Effector CD8-positive, alpha-beta T cell (primary cell): ENCODE measurements at places on chromosomes 6 and 20.

DNA sequence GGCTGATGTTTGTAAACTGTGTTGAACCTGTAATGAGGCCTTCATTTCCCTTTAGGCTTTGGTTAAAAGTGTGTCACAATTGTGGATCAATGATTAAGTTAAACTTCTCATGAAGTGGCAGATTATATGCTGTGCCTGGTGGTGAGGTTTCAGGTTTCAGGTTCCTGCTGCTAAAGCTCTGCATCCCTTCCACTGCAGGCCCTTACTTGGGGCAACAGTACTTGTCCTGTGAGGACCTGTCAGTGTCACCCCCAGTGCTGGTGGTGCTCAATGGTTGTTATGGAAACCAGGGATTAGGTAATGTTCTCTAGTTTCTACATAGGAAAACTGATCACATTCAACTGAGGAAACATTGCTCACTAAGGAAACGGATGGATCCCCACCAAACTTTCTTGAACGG is 18.5 kb downstream of the RPP21 start:
- no peak for DNase-seq

GRCh38 chr6:44202332-44202971 is 14.3 kb upstream of the MYMX start:
- no peak for DNase-seq

GRCh38 chr6:170019818-170020583 is 268.6 kb downstream of the ERMARD start:
- no peak for DNase-seq

DNA sequence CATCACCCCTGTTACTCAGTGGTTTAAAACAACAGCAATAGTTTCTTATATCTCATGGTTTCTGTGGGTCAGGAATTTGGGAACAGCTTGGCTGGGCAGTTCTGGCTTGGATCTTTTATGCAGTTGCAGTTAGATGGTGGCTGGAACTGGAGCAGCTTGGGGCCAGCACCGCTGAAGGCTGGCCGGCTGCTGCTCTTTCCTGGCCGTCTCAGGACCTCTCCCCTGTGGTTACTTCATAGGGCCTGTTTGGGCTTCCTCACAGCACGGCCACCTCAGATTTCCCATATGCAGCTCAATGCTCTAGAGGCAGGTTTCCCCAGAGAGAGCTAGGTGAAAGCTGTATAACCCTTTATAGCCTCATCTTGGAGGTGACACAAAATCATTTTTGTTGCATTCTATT is 15.6 kb downstream of the PKIG start:
- DNase-seq: no peak

DNA sequence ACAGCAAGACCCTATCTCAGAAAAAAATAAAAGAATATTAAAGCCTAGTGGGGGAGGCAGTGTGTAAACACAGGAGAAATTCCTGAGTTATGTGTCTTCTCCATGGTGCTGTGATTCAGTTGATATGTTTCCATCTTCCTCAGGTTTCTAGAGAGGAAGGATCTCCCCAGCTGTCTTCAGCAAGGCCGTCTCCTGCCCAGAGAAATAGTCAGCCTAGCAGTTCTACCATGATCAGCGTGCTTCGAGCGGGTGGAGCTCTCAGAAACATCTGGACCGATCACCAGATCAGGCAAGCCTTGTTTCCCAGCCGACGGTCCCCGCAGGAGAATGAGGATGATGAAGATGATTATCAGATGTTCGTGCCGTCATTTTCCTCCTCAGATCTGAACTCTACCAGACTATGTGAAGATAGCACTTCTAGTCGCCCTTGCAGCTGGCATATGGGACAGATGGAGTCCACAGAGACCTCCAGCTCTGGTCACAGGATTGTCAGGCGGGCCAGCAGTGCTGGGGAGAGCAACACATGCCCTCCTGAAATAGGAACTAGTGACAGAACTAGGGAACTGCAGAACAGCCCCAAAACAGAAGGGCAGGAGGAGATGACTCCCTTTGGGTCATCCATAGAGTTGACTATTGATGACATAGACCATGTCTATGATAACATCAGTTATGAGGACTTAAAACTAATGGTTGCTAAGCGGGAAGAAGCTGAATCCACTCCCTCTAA is 34.9 kb upstream of the MTHFD1L start:
- no peak for DNase-seq

DNA sequence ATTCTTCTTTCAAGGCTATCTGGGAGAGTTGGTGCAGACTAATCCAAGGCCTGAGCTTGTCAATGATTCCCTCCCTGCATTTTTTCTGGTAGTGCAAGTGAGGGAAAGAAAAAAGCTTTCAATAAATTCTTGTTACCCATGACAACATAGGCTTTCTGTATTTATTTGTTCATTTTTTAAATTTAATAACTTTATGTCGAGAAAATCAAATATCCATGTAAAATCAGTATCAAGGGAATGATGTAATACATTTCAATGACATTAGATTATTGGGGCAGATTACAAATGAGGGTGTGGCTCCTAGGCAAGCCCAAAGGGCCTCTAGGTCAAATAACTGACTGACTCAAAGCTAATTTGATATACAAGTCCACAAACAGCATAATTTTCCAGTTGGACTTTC is 104.0 kb downstream of the GJA1 start:
- no peak for DNase-seq

DNA sequence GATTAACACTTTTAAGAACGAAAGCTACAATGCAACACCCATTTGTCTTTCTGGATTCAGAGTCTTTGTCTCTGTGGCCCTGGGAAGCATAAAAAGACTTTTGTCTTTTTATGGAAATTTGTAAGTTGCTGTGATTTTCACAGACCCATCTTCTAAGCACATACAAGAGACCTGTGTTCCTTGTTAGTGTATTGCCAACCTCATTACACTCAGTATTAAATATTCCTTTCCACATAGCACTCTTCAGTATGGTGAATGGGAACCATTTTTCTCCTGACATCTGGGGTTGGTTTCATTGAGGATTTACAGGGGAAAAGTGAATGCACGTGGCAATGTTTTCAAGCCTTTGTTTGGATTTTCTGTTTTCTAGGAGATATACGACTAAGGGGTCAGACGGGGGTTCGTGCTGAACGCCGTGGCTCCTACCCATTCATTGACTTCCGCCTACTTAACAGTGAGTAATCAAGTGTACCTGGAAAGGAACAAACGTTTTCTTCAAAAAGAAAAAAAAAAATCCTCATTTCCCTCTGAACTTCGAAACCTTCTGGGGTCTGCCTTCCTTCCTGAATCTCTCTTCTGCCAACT is 141.7 kb downstream of the MTFR2 start:
- DNase-seq: no peak

GRCh38 chr6:26420688-26421171 is 18.7 kb downstream of the BTN3A1 start:
- DNase-seq: no peak

GRCh38 chr6:114342086-114342825 is 567 bp downstream of the HS3ST5 start:
- DNase-seq: no peak

GRCh38 chr6:159008656-159009288 is 8.8 kb upstream of the RSPH3 start:
- no peak for DNase-seq

GRCh38 chr20:63087236-63087871 is 80.6 kb upstream of the BHLHE23 start:
- DNase-seq: no peak

GRCh38 chr20:36228770-36229169 is 7.5 kb upstream of the AAR2 start:
- no peak for DNase-seq

GRCh38 chr20:60232380-60232779 is 274.2 kb downstream of the CDH26 start:
- DNase-seq: no peak

DNA sequence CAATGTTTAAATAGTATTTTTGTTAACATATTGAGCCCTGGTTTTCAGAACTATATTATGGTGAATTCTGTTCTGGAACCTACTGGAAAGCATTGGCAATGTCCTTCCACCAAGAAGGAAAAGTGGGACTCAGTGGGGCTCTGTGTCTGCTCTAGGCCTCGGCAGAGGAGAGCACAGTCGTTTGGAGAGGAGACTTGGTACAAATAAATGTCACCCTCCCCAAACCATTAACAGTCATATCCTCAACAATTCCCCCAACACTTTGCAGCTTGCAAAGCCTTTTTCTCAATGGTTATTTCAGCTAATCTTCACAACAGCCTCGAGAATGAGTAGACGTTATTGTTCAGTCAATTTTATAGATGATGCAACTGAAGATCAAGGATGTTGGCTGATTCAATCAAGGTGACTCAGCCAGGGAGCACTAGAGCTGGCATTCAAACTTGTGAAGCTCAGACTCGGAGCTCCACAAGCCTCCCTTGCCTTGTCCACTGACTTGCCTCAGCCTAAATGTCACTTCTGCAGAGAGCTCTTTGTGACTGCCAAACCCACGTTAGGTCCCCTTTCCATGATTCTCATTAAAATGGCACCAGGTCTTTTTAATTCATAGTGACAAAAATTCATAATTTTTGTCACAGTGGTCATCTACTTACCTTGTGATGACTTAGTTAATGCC is 60.6 kb downstream of the TOX2 start:
- no peak for DNase-seq

DNA sequence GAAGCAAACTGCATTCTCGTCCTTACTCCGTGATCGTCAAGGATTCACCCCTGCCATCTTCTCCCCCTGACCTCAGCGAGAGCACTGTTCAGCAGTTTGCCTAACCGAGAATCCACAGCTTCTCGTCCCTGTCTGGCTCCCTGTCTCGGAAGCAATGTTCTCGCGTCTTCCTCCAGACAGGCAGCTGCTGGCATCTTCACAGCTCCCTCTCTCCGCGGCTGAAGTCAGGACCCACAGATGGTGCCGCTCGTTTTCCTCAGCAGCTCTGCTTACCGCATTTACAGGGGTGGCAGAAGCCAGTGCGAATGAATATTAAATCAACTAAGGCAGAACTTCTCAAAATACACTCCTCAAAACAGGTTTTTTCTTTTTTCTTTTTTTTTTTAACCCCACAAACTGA is 18.9 kb upstream of the SLC22A2 start:
- DNase-seq: no peak

GRCh38 chr6:104881964-104882668 is 22.4 kb upstream of the HACE1 start:
- no peak for DNase-seq

- no peak for DNase-seq
Measured at GRCh38 chr20:63343460-63344445, 17.4 kb downstream of the CHRNA4 start.

DNA sequence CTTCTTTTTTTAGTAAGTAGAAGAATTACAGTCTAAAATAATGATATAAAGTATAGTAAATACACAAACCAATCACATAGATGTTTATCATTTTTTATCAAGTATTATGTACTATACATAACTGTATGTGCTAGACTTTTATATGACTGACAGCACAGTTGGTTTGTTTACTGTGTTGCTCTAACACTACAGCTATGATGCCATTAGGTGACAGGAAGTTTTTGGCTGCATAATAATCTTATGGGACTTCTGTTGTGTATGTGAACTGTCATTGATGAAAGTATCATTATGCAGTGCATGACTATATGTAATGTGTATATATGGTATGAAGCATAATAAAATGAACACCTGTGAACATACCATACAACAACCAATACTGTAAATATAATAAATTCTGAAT is 104.0 kb downstream of the ZFAND3 start:
- no peak for DNase-seq

- no peak for DNase-seq
Measured at GRCh38 chr20:53785320-53785719, 191.7 kb upstream of the ZNF217 start.

DNA sequence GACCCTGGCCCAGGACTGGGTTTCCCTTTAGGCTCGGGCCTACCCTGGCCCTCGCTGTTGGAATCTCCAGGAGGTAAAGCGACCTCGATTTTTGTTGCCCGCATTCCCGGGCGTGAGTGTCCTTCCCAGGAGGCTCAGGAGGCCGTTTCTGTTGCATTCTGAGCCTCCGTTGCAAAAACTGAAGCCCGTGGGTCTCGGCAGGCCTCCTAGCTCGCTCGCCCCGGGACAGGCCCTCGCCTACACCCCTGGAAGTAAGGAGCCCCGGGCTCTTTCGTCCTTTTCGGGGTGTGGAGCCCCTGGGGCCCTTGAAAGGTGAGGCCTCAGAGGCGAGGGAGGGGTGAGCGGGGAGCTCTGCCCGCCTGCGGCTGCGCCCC is 2.3 kb downstream of the NR2E1 start:
- DNase-seq: no peak

GRCh38 chr20:51195419-51195901 is 172.6 kb upstream of the KCNG1 start:
- DNase-seq: no peak

GRCh38 chr6:33929575-33930288 is 125.9 kb upstream of the MLN start:
- DNase-seq: no peak

- no peak for DNase-seq
Measured at GRCh38 chr6:153858529-153858928, 180.5 kb upstream of the OPRM1 start.

- no peak for DNase-seq
Measured at GRCh38 chr6:33259032-33259431, 12.6 kb downstream of the VPS52 start.

DNA sequence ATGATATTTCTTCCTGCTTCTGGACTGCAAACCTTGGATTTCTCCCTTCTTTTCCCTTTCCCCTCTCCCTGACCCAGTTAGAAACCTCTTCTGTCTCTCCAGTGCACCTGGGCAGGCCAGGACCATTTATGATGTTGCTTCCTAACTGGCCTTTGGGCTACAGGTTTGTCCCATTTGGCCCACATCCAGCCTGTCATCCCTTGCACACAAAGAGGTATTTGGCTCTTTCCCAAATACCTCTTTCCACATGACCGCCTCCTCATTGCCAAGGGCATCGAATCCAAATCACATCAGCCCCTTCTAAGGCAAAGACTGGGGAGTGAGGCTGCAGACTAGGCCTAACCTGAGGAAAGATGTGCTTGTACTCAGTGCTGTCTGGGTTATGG is 13.6 kb downstream of the FGD2 start:
- DNase-seq: no peak

DNA sequence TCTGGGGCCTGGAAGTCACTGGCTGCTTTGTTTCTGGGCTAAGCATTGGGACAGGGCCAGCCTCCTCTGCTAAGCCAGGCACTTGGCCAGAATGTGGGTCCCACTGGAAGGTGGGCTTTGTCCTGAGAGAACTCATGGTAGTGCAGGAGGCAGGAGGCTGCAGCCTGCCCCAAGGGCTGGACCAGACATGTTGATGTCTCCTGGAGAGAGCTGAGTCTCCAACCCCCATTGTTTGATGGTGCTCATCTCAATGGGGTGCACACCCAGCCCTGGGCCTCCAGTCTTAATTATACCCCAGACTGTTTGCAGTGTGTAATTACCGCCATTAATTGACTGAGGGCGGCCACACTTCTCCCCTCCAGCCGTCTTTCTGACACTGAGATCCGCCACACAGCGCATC is 220.5 kb upstream of the PMEPA1 start:
- no peak for DNase-seq

- DNase-seq: no peak
Measured at GRCh38 chr6:79712616-79713135, 81.5 kb downstream of the SH3BGRL2 start.

DNA sequence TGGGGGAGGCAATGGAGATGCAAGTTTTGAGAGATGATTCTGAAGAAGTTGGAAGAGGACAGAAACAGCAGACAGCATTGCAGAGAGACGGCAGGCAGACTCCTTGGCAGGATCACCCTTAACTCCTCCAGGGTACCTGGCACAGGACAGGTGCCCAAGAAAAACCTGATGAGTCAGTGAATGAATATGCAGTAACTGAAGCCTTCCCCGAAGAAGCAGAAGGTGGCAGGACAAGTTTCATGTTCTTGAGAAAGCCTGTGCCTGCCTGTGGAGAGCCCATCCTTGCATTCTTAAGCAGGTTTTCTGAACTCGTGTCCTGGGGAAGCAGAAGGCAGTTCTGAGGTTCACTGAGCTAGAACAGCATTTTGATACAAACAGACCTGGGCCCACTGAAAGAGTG is 79.6 kb upstream of the SASH1 start:
- DNase-seq: no peak
